ENCODE measurements at places on chromosomes 3 and 15.

GRCh38 chr3:125357032-125357658, 18.0 kb downstream of the ZNF148 start:
- peak; percentile 70 for DNase-seq

DNA sequence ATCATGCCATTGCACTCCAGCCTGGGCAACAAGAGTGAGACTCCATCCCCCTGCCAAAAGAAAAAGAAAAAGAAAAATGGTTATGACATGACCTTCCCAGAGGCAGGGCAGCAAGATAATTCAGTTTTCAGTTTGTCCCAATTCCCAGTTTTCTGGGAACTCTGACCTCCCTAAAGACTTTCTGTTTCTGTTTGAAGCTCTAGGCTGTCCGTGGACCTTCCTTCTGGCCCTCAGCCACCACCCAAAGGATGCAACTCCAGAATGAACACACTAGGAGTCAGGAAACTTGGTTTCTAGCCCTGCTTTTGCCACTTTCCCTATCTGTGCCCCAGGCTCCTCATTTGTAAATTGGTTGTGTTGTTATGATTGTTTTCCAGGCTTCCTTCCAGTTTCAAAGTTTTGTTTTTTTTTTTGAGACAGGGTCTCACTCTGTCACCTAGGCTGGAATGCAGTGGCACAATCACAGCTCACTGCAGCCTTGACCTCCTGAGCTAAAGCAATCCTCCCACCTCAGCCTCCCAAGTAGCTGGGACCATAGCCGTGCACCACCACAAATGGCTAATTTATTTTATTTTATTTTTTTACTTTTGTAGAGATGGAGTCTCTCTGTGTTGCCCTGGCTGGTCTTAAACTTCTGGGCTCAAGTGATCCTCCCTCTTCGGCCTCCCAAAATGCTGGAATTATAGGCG, 68.6 kb downstream of the CDC25A start:
- no peak for DNase-seq

DNA sequence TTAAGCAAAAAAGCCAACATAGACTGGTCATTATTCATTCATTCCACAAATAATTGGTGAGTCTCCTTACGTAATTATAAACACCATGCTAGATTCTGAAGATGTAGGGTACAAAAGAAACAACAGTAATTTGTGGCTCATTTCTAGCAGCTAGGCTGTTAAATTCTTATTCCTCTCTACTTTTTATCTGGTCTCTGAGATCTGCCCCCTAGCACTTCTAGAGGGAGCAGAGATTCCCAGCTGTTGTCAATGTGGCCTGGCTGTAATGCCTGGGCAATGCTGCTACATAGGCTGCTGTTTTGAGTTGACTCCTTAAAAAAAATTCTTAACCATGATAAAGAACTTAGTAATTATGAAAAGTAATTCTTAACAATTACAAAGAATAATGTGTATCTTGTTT, 434.9 kb upstream of the THRB start:
- DNase-seq = no peak

DNA sequence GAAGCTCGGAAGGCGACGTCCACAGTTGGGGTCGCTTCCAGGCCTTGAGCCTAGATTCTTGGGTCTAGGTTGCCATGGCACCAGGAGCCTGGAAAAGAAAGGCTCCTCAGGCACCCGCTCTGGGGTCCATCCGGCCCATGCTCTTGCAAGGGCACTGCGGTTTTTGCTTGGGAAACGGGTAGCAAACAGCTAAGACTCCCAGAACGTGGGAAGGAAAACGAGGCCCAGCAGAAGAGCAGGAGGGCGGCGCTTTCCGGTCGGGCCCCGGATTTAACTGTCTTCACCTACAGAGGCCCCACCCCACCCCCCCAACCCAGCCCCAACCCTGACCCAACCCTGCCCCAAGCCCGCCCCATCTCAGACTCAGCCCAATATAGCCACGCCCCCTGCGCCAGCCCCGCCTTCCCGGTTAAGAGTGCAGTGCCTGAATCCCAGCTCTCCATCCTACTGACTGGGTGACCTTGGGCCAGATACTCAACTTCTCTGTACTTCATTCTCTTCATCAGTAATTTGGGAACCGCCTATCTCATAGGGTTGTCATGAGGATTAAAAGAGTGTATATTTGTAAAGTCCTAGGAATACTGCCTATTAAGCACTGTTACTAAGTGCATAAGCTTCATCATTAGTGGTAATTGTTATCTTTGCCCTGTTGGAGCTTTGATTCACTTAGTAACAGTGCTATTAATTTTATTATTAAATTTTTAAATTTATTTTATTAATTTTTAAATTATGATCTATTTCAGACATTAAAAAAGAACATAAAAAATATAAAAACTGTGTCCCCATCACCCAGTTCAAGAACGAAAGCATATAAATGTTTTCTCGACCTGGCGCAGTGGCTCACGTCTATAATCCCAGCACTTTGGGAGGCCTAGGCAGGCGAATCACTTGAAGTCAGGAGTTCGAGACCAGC, 28.4 kb upstream of the SMAD6 start:
- peak; percentile 71 for DNase-seq

- no peak for DNase-seq
These were observed 387.6 kb upstream of the RGMA start for GRCh38 chr15:93476491-93477177.

DNA sequence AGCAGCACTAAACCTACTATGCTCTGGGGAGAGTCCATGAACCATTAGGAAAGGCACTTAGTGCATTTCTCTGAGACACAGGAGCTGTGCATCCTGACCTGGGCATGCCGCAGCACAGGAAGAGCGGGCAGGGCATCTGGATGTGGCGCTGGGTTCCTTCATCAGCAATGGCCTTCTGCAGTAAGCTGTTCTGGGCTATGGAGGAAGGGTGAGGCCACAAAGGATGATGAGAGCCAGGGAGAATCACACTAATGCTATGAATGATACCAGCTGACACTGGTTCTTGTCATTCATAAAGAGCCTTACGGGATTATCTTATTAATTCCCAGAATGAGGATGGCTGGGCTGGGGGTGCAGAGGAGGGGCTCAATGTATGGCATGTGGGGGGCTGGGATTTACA, 12.7 kb upstream of the SCN10A start:
- DNase-seq = no peak

- DNase-seq = no peak
These were observed 36.5 kb downstream of the NSUN3 start for GRCh38 chr3:94099311-94099710.

- DNase-seq = no peak
These were observed 41.6 kb downstream of the POLG start for GRCh38 chr15:89293012-89293411.

- no peak for DNase-seq
These were observed 108.6 kb downstream of the ADCY5 start for GRCh38 chr3:123340336-123340735.

DNA sequence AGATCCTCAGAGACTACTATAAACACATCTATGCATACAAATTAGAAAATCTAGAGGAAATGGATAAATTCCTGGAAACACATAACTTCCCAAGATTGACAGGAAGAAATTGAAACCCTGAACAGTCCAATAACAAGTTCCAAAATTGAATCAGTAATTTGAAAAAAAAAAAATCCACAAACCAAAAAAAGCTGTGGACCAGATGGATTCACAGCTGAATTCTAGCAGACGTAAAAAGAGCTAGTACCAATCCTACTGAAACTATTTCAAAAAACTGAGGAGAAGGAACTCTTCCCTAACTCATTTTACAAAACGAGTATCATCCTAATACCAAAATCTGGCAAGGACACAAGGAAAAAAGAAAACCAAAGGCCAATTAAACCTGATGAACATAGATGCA, 77.0 kb upstream of the FXR1 start:
- no peak for DNase-seq

DNA sequence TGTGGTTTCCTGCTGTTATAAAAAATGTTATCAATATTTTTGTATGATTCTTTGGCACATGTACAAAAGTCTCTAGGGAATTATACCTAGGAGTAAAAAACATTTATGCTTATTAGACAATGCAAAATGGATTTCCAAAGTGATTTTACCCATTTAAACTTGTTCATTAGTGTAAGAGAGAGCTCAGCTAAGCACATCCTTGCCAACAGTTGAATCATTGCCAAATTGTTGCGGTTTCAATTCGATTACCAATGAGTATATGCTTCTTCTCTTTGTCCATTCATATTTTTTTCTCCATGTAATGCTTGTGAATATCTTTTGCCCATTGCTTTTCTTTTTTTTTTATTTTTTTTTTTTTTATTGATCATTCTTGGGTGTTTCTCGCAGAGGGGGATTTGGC, 17.2 kb downstream of the CASR start:
- no peak for DNase-seq

- DNase-seq = no peak
These were observed 73.1 kb upstream of the PRR23E start for GRCh38 chr3:127119693-127120464.

DNA sequence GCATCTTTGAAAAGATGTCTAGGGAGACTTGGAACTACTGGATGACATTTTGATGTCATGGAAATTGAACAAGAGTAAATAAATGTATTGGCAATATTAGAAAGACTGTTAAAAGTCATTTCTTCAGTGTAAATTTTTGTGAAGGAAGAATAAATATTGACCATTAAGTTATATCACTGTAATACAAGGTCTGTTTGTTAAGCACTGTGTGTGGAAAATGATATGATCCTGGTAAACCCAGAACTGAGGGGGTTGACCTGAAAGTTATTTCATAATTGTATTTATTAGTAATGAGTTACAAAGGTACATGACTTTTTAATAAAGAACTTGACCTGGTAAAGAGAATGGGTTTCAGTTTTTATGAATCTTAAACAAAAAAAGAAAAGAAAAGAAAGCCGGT, 106.6 kb downstream of the B3GALNT1 start:
- no peak for DNase-seq

DNA sequence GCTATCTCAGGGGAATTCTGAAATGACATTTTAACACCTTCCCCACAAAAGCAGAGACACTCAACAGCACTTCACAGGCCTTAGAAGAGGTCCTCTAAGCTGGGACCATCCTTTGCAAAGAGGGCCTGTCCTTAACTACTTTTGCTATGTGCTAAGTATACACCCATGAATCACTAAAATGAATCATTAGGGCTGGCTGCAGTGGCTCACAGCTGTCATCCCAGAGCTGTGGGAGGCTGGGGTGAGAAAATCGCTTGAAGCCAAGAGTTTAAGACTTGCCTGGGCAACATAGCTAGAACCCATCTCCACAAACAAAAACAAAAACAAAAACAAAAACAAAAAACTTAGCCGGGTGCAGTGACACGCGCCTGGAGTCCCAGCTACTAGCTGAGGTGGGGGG, 53.9 kb upstream of the MELTF start:
- no peak for DNase-seq

DNA sequence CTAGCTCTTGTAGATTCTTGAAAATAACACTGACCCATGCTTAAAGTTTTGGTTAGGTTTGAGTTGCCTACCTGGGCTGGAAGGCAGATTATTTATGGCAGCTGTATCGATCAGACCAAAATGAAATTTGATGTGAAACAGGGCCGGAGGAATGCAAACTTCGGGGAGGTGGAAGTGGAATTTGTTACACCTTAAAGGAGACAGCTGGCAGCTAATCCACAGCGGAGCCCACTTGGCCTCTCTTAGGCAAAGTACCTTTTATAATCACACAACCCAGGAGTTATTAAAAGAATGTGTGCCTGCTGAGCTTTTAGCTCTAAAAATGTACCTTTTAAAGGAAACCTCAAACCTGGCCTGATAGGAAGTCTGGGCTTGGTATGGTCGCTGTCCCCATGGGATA, 250.9 kb upstream of the TPM1 start:
- no peak for DNase-seq

DNA sequence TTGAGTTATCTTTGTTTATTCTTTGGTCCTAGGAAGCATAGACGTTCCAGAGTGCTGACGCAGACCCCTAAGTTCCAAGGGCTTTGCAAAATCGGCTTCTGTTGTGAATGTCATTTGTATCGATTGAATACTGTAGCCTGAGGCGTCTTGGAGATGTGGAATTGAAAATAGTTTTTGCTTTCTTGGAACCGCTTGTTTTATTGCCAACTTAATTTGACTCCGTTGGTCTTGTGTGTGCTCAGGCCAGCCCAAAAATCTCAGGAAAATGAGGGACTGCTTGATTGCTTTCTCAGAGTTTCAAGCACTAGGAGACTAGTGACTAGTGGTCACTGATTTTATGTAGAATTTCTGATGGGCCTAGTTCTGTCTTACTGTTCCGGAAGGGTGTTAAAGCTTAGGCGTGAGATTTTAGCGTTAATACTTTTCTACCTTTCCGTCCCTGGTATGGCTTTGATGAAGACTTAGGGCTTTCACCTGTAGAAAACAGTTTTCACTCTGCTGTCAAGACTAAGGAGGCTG, 263 bp upstream of the UTS2B start:
- no peak for DNase-seq

- DNase-seq = no peak
These were observed 458.1 kb upstream of the NR2F2 start for GRCh38 chr15:95872366-95872771.

DNA sequence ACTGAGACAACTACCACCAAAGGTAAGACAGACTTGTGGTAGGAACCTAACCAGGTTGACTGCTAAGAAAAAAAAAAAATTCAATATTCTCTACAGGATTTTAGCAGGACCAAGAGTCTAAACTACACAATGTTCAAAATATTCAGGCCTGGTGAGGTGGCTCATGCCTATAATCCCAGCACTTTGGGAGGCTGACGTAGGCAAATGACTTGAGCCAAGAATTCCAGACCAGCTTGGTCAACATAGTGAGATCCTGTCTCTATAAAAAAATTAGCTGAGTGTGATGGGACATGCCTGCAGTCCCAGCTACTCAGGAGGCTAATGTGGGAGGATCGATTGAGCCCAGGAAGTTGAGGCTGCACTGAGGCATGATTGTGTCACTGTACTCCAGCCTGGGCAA, 341.6 kb upstream of the WNT5A start:
- DNase-seq = no peak

- no peak for DNase-seq
These were observed 5.2 kb upstream of the GOLIM4 start for GRCh38 chr3:168100777-168101492.

DNA sequence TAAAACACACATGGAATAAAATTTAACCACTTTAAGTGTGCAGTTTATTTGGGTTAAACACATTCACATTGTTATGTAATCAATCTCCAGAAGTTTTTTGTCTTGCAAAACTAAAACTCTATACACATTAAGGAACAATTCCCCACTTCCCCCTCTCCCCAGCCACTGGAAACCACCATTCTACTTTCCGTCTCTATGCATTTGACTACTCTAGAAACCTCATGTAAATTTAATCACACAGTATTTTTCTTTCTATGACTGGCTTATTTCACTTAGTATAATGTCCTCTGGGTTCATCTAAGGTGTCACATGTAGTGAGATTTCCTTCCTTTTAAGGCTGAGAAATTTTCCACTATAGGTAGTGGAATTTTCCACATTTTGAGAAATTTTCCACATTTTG, 568.7 kb upstream of the UBE2E2 start:
- no peak for DNase-seq

- DNase-seq = no peak
These were observed 11.9 kb downstream of the TMEM158 start for GRCh38 chr3:45214061-45214680.

DNA sequence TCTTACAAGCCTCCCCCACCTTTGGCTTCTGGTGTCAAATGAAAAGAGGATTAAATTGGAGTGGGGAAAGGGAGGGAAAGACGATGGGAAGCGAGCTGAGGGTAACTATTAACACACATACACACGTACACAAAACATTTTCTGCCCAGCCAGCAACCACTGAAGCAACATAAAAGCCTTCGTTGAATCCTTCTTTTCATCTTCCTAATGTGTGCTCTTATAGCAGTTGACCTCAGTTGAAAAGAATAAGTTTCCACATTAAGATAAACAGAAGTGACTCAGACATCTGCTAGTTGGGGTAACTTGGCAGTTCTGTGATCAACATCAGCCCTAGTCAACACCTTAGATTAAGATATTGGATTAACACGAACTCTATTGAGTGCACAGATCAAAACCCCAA, 558.5 kb downstream of the MECOM start:
- DNase-seq = no peak
